ENCODE measurements at places on chromosomes 1 and 21. TPM values are rescaled to one million over a fixed set of nuclear protein-coding genes. Genes with fewer than 3 reads are reported as not detected.

Gene IGSF9
- not detected for total RNA-seq

Gene EVA1B
- 7.1 TPM for total RNA-seq

Gene SCYL3
- 9.4 TPM for total RNA-seq

Gene PPIAL4G
- total RNA-seq: not detected

Gene SELP
- total RNA-seq: not detected

Gene CTSK
- 6.5 TPM for total RNA-seq
